ENCODE measurements at places on chromosomes 13 and 19.

GRCh38 chr19:44660081-44660480, 11.2 kb upstream of the CEACAM19 start:
- DNase-seq: no peak

GRCh38 chr13:25753976-25754375, 297.8 kb downstream of the SHISA2 start:
- DNase-seq: no peak

DNA sequence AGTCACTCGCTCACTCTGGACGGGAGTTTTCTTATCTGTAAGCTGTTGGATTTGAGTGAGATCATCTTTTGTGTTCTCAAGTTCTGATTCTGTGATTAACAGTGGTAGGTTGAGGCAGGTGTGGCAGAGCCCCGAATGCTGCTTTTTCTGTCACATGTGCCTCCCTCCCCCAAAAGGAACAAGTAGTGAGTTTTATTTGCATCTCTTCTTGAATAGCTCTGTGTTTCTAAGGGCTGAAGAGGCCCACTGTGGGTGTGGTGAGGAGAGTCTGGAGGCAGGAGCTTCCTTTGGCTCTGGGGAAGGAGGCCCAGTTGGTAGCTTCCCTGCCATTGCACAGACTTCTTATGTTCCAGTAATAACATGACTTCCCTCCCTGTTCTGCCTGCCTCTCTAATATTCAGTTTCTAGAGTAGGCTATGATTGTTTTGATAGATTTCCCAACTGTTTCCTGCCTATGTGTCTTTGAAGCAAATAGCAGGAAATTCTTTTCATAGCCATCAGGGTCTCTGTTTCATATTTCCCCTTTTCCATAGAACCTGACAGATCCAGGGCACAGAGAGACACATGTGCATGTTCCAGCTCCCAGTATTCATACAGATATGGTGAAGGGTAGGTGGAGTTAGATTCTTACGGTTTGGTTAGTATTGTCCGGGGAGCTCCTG, 23.9 kb upstream of the CXCL17 start:
- DNase-seq: peak; percentile 20

DNA sequence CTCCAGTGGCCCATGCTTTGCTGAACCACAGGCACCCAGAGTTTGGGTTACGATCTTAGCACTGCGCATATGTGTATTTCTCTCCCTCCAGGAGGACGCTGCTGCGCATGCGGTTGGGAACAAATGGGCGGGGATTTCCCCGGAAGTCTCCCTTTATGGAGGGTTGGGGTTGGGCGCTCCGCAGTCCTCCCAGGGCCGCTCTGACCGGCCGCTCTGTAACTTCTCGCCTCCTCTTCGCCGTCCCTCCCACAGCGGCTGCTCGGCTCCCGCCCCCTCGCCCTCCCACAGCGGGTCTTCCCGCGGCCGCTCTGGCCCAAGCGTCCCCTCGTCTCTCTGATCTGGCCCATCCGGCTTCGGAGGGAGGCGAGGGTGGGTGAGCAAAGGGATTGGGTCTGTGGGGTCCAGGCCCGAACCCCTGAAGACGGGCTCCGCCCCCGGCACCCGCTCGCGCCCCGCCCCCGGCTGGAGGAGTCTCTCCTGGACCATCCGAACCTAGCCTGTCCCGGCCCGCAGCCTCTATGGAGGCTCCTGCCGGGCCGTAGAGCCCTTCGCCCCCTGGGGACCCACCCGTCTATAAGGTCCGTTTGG, at the start of gene MEGF8:
TSS of gene MEGF8 (plus strand) at position 328 of the 588 bp plus-strand sequence. CDS start 609 bp downstream, outside the sequence.
- peak; percentile 99 for DNase-seq

DNA sequence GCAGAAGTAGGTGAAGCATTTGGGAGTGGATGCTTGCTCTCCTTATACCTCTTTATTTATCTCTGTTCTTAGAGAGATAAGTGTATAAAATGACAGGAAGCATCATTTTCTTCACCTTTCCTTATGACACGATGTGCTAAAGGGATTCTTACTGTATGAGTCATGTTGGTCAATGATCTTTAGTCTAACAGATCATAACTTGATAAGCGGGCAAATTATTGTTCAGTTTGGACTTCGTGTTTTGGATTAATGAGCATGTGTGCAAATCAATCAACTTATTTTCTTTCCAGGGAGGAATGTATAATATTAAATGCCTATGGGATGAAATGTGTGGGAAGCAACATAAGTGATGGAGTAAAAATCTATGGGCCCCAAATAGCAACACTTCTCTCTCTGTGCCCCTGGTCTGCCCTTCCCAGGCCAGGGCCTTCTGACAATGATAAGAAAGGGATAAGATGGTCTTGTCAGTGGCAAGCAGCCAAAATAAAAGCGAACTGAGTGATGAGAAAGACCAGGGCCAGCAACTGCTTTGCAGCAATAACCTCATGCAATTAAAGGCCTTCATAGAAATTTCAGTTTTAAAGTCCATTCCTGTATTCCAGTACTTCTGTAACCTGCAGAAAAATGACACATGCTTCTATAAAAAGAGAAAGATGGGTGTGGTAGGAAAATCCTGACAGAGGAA, 61.4 kb downstream of the SLC10A2 start:
- DNase-seq: no peak

Measured in EH (cell line).